Natural killer cell (primary cell): ENCODE measurements at places on chromosomes 12 and 14.

DNA sequence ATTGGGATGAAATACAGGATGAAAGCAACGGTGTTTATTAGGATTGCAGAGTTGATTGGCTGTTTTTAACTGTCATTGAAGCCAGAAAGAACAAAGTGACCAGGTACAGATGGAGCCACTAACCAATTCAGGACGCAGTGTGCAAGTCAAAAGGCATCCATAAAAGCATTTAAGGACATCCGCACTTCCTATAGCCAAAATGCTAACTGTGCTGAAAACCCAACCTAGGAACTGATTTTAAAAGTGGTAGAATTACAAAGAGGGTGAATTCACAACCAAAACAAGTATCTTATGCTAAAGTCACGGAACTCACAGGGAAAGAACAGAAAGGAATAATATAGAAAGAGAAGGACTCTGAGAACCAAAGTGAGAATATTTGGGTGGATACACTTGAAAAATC lies 63.1 kb upstream of the FOXG1 start:
- H3K36me3 ChIP-seq, result no peaks in the 10 kb centered on the region
- H3K4me3 ChIP-seq, result no peak overlapping the region
- H3K27me3 ChIP-seq, result no peaks in the 10 kb centered on the region
- DNase-seq, result no peak
- no peak overlapping the region for H3K27ac ChIP-seq

GRCh38 chr14:91195881-91196280 lies 48.6 kb downstream of the GPR68 start:
- H3K27me3 ChIP-seq, result no peaks in the 10 kb centered on the region
- H3K4me3 ChIP-seq, result no peak overlapping the region
- DNase-seq, result no peak
- peaks cover 15% of the 10 kb centered on the region for H3K4me1 ChIP-seq
- H3K36me3 ChIP-seq, result peaks cover 55% of the 10 kb centered on the region

GRCh38 chr12:54392485-54393206 lies 8.1 kb upstream of the ZNF385A start:
- H3K27me3 ChIP-seq, result no peaks in the 10 kb centered on the region
- peaks cover 50% of the 10 kb centered on the region for H3K4me1 ChIP-seq
- DNase-seq, result no peak
- peaks cover 37% of the 10 kb centered on the region for H3K36me3 ChIP-seq

DNA sequence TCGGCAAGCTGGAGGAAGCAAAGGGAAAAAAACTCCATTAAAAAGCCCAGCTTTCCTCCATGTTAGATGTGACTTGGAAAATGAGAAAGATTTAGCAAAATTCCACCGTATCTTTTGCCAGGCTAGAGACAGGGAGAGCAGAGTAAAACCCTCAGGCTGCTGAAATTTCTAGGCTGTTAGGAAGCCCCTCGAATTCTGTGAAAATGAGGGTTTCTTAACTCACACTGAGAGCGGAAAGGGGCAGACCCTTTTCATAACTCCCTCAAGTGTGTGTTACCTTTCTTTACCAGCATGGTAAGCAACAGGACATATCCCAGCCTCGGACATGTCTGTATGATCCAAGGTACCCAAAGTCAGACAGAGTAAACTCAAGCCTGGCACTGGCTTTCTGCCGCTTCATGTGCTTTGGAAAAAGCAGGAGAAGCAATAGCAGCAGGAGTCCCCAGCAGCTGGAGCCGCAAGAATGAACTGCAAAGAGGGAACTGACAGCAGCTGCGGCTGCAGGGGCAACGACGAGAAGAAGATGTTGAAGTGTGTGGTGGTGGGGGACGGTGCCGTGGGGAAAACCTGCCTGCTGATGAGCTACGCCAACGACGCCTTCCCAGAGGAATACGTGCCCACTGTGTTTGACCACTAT lies at the start of gene RHOJ:
TSS of gene RHOJ (plus strand) at position 37 of the 637 bp plus-strand sequence. CDS start at position 464, 427 bp downstream.
- no peak for DNase-seq
- no peaks in the 10 kb centered on the region for H3K4me1 ChIP-seq
- no peaks in the 10 kb centered on the region for H3K36me3 ChIP-seq

- DNase-seq, result no peak
- peak overlapping the region; percentile 2 for H3K27ac ChIP-seq
- H3K27me3 ChIP-seq, result no peaks in the 10 kb centered on the region
- H3K4me1 ChIP-seq, result peaks cover 12% of the 10 kb centered on the region
- no peak overlapping the region for H3K4me3 ChIP-seq
- H3K36me3 ChIP-seq, result no peaks in the 10 kb centered on the region
Observed at GRCh38 chr12:93244514-93245077, 133.1 kb upstream of the NUDT4 start.

GRCh38 chr14:83714151-83714550 lies 1815.8 kb upstream of the FLRT2 start:
- no peaks in the 10 kb centered on the region for H3K4me1 ChIP-seq
- no peak overlapping the region for H3K4me3 ChIP-seq
- H3K27ac ChIP-seq, result no peak overlapping the region
- no peaks in the 10 kb centered on the region for H3K27me3 ChIP-seq
- H3K36me3 ChIP-seq, result no peaks in the 10 kb centered on the region

DNA sequence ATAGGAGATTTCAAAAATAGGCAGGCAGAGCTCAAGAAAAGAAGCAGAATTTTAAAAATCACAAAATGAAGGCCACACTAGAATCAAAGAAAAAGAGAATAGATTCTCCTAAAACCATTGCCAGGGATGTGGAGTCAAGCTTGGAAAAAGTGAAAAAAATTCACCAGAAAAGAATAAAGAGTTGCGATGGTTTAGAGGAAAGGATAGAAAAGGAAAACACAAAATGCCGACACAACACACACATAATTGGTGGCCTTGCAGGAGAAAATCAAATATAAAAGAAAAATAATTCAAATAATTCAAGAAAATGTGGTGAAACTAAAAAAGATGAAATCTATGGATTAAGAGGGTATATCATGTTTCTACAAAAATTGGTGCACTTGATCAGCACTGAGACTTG lies 181.6 kb upstream of the C14orf180 start:
- no peaks in the 10 kb centered on the region for H3K27me3 ChIP-seq
- no peak overlapping the region for H3K27ac ChIP-seq
- H3K36me3 ChIP-seq, result no peaks in the 10 kb centered on the region
- DNase-seq, result no peak
- peaks cover 47% of the 10 kb centered on the region for H3K4me1 ChIP-seq

GRCh38 chr12:7937833-7938506 lies 2.0 kb upstream of the SLC2A3 start:
- H3K4me3 ChIP-seq, result no peak overlapping the region
- H3K4me1 ChIP-seq, result peaks cover 26% of the 10 kb centered on the region
- H3K27me3 ChIP-seq, result no peaks in the 10 kb centered on the region

DNA sequence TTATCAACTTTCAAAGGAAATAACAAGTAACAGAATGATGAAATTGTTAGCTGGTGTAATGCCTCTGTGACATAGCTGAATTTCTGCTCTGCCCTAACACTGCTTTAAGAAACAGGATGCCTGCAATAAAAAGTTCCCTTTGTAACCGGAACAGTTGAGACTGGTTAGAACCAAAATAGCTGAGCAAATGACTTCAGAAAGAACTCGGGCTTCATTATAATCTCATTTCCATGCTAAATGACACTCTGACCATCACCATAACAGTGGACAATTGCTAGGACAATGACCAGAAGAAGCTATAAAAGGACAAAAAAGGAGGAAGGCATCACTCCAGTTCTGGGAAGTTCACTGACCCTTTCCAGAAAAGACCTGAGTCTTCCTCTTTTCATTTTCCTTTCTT lies 23.5 kb upstream of the PYGL start:
- H3K4me3 ChIP-seq, result no peak overlapping the region
- no peaks in the 10 kb centered on the region for H3K27me3 ChIP-seq
- no peak for DNase-seq
- H3K4me1 ChIP-seq, result no peaks in the 10 kb centered on the region

- H3K27me3 ChIP-seq, result no peaks in the 10 kb centered on the region
- no peak overlapping the region for H3K4me3 ChIP-seq
- no peaks in the 10 kb centered on the region for H3K4me1 ChIP-seq
- no peak overlapping the region for H3K27ac ChIP-seq
Observed at GRCh38 chr12:68501226-68501625, 109.5 kb upstream of the RAP1B start.

- H3K4me1 ChIP-seq, result peaks cover 10% of the 10 kb centered on the region
- no peaks in the 10 kb centered on the region for H3K36me3 ChIP-seq
- H3K4me3 ChIP-seq, result peak overlapping the region; percentile 72
Observed at GRCh38 chr12:39443929-39444209, 949 bp upstream of the KIF21A start.

GRCh38 chr12:27277846-27278260 lies 33.8 kb downstream of the STK38L start:
- no peak overlapping the region for H3K4me3 ChIP-seq
- no peaks in the 10 kb centered on the region for H3K27me3 ChIP-seq
- no peak for DNase-seq
- no peaks in the 10 kb centered on the region for H3K4me1 ChIP-seq
